ENCODE measurements at places on chromosomes 7 and 10.

DNA sequence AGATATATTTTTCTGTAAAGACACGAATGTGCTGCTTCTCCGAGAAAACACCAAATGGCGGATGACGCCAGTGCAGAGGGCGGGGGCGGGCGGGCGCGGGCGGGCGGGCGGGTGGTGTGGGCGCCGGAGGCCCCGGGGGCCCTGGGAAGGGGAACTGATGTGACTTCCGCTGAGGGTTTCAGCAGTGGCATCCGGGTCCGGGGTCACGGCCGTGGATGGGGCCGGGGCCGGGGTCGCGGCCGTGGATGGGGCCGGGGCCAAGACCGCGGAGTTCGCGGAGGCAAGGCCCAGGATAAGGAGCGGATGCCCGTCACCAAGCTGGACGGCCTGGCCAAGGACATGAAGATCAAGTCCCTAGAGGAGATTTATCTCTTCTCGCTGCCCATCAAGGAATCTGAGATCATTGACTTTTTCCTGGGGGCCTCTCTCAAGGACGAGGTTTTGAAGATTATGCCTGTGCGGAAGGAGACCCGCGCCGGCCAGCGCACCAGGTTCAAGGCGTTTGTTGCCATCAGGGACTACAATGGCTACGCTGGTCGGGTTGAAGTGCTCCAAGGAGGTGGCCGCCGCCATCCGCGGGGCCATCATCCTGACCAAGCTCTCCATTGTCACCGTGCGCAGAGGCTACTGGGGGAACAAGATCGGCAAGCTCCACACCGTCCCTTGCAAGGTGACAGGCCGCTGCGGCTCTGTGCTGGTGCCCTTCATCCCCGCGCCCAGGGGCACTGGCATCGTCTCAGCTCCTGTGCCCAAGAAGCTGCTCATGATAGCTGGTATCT lies 20.3 kb upstream of the IGF2BP3 start:
- DNase-seq = peak; percentile 57

GRCh38 chr10:11274452-11274851 lies 256.8 kb downstream of the CELF2 start:
- DNase-seq = no peak

DNA sequence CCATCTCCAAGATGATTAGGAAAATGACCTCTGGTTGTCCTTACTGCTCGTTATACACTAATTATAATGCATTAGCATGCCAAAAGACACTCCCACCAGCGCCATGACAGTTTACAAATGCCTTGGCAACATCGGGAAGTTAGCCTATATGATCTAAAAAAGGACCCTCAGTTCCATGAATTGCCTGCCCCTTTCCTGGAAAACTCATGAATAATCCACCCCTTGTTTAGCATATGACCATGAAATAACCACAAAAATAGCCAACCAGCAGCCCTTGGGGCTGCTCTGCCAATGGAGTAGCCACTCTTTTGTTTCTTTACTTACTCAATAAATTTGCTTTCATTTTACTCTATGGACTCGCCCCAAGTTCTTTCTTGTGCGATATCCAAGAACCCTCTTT lies 41.6 kb upstream of the KCNMA1 start:
- no peak for DNase-seq

DNA sequence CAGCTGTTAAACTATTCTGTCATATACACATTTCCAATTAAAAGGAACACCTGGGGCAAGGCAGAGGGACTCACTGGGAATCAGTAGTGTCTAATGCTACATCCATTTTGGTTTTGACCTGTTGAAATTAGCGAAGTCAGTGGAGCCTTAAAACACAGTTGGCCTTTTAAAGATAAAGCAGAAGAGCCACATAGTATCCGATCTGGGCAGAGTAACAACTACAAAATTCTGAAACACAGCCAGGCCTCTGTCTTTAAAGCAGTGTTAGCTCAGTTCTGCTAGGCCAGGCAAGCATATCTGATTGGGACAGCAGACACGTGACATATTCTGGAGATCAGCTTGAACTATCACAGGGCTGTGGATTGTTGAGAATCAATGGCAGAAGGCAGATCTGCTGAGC lies 117.5 kb upstream of the WNT16 start:
- no peak for DNase-seq

GRCh38 chr7:66304536-66304935 lies 99.4 kb downstream of the TPST1 start:
- no peak for DNase-seq

GRCh38 chr7:128030263-128030653 lies 979 bp downstream of the LRRC4 start:
- no peak for DNase-seq

DNA sequence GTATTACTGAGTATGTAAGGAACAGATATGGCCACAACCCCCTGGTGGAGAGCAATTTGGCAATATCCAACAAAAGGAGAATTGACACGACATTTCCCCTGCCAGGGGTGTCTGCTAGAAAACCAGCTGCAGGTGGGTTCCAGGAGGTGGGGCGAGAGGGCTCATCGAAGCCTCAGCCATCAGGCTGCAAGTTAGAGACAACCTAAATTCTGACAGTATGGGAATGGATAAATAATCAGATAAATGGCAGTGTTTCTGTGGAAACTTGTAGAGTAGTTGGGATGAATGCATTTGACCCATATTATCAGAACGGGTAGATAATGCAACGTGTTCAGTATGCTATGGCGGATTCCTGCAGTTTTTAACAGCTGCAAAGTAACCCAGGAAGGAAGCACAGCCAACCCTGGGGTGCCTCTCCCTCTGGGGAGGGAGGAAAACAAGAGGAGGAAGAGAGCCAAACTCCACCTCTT lies 3.5 kb downstream of the TMEM273 start:
- no peak for DNase-seq

DNA sequence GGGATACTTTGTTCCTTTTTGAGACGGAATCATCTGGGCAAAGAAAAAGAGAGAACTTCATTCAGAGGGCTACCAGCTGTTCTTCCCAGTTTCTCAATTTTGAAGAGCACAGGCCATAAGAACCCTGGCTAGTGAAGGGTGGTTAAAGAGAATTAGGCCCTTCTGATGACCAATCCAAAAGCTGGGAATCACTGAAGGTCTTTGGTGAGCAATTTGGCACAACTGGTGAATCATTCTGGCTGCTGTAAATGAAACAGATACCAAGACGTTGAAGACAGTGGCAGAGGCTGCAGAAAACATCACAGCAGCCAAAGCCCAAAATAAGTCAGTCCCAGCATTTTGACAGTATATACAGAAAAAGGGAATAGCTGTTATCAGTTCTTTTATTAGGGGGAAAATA lies 5.1 kb downstream of the RAPGEF5 start:
- DNase-seq = no peak

- DNase-seq = no peak
Observed at GRCh38 chr10:102761981-102762380, 18.2 kb downstream of the WBP1L start.

DNA sequence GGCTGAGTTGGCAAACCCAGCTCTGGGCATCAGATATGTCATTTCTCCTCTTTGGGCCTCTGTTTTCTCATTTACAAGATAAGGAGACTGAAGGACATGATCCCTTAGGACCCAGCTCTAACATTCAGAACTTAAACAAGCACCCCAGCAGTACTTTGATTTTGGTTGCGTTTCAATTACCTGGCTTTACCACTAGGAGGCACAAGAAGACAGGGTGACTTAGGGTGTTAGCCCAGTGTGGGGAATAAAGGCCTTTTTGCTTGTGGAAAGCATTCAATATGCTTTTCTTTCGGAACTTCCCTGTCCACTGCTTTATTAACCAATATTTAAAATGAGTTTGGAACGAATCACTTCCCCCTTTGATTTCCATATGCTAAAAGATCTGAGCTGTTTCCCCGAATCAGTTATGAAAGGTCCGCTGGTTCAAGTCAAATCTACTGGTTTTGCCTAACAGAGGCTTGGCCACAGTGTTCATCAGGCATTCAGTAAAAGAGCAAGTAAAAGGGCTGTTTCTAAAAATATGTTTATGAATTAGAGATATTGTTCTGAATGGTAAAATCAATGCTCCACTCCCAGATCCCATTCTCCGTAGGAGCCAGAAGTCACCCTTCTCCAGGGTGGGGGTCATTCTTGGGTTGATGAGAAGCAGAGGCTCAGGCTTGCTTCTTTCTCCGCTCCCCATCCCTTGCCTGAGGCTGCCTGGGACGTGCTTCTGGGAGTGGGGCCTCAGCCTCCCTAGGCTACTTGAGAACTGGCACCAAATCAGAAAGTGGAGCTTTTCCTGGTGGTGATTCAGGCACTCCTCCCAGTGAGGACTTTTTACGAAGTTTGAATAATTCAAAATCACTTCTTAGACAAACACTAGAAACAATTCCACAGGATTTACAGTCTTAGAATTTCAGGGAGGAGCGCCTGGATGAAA lies 105.5 kb downstream of the MYOF start:
- peak; percentile 68 for DNase-seq

- DNase-seq = no peak
Observed at GRCh38 chr7:91565499-91566401, 301.5 kb downstream of the FZD1 start.

Data from central memory CD4-positive, alpha-beta T cell (primary cell).